Adipocyte (in vitro differentiated cells): ENCODE measurements at places on chromosomes 5 and 9.
A peak's percentile ranks its signal among the peaks of the same experiment; 100 is the strongest.

GRCh38 chr5:54969856-54970828 is 15.3 kb downstream of the ESM1 start:
- DNase-seq: no peak

- DNase-seq: no peak
Measured at GRCh38 chr9:133121915-133122550, 993 bp upstream of the RALGDS start.

GRCh38 chr5:177959315-177959714 is 36.7 kb downstream of the PROP1 start:
- DNase-seq: no peak

DNA sequence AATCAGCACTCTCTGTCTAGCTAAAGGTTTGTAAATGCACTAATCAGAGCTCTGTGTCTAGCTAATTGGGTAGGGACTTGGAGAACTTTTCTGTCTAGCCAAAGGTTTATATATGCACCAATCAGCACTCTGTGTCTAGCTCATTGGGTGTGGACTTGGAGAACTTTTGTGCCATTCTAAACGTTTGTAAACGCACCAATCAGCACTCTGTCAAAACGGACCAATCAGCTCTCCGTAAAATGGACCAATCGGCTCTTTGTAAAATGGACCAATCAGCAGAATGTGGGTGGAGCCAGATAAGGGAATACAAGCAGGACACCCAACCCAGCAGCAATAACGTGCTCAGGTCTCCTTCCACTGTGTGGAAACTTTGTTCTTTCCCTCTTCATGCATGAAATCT is 298.6 kb upstream of the PTPRD start:
- DNase-seq: no peak

GRCh38 chr9:12554636-12555035 is 138.5 kb upstream of the TYRP1 start:
- DNase-seq: peak; percentile 12

- no peak for DNase-seq
Measured at GRCh38 chr9:24073007-24073592, 247.1 kb upstream of the ELAVL2 start.

GRCh38 chr5:58800861-58801540 is 218.1 kb downstream of the RAB3C start:
- DNase-seq: no peak

DNA sequence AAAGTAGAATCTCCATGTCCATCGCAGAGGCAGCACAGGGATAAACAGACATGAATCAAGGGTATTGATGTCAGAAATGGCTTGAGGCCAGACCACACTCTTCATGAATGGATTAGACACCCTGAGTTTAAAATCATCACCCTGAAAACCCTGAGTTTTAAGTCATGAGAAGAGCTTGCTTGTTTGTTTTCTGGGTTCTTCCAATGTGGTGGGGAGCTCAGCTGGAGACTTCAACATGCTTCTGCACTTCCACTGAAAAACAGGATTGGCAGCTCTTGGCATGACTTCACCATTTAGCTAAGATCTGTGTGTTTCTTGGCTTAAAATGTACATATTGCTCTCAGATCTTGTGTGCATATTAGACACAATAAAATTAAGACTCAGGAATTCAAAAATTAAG is 9.8 kb downstream of the GCNT4 start:
- no peak for DNase-seq

DNA sequence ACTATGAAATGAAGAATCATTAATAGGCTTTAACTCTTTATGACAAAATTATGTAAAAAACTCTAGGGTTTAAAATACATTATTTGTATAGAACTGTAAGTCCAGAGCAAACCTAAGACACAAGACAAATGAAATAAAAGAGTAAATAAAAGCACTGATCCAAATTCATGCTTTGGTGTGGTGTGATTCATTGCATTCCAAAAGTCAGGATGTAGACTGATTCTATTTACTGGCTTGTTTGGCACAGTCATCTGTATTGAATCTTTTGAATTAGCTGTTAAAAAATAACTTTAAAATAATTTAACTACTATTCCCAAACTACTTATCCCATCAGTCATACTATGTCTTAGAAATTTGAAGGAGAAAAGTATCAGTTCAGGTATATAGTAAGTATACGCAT is 31.1 kb downstream of the IL4 start:
- DNase-seq: peak; percentile 49

DNA sequence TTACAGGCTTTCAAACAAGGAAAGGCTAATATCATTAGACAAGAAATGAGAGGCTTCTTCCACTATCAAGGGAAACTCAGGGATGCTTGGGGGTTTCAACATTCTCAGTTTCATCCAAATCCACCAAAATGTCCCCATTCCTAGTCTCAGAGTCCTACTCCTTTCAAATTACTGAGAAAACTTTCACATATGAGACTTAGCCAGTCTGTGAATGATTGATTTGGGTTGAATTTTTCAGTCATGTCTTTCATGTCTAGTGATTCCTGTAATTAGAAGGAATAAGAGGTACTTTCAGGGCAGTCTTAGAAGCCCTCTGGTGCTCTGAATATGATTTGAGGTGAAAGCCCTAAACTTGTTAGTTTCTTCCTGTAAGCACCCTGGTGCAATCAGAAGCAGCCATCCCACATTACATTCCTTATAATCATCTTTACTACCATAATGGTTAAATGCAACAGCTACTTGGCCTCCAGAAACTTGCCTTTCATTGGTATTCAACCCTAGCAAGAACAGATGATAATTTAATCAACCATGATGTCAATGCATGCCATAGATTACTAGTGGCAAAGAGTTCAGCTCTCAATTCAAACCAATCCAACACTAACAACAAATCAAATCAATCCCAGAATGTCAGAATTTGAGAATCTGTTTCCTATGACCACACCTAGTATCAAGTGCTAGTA is 50.7 kb upstream of the RIC1 start:
- DNase-seq: no peak

DNA sequence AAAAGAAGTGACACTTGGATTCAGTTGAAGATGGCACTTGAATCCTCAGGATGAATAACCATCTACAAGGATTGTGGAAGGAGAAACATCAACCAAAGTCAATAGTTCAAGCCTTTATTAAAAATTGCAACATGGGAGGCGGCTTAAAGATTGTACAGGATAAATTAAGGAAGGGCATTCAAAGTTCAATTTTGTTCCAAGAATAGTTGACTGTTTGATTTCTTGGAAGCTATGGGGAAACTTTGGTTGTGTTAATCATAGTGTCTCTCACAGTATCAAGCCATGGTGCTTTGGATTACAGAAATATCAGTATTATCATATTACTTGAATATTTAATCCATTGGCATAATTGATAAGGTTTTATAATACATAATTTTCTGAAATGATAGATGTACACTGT is 1844.3 kb downstream of the MAT2B start:
- no peak for DNase-seq

DNA sequence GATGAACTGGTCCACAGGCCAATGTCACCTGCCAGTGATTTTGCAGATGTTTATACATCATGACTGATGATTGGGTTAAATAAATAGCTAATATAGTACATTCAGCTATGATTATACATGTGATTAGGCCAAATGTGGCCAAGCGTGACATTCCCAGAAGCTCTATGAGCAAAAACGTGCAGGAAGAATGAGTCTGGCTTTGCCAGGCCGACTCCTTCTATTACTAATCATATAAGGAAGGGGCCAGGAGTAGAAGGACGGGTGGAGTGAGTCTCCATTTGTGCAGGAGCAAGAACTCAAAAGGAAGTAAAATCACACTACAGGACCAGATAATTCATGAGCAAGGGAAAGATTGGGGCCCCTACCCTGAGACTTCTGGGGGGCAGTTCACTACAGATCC is 178.2 kb downstream of the ROR2 start:
- no peak for DNase-seq

- no peak for DNase-seq
Measured at GRCh38 chr5:116605310-116606070, 30.9 kb upstream of the SEMA6A start.
